ENCODE measurements at places on chromosomes 3 and 15. TPM values are rescaled to one million over a fixed set of nuclear protein-coding genes. Genes with fewer than 3 reads are reported as not detected.

ANAPC13 gene
- total RNA-seq, result 80.5 TPM

DNA sequence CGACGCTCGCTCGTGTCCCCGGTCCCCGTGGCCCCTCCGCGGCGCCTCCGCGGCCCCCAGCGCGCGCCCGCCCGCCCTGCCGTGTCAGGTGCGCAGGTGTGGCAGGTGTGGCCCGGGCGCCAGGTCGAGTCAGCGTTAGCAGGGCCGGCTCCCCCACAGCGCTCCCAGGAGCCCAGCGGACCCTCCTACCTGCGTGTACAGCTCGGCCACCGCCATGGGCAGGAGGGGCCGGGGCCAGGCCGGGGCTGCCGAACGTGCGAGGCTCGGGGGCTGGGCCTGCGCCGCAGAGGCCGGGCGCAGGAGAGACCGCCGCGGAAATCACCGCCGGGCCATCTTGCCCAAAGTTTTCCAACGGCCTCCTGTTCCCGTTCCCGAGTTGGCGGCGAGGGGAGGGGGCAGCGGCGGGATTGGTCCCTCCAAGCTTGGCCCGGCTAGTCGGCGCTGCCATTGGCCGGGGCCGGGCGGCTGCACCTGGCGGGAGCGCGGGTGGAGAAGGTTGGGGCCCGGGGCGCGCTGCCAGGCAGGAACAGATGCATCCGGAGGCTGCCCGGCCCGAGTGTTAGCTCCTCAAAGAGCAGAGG is at the start of gene MYO5C:
MYO5C (minus strand) TSS at position 384 of the 581 bp plus-strand sequence; CDS start at position 216, 168 bp downstream.
- DNase-seq, result no peak

GRCh38 chr3:56788521-56788920 is 13.2 kb downstream of the ARHGEF3 start:
- no peak for DNase-seq

DNA sequence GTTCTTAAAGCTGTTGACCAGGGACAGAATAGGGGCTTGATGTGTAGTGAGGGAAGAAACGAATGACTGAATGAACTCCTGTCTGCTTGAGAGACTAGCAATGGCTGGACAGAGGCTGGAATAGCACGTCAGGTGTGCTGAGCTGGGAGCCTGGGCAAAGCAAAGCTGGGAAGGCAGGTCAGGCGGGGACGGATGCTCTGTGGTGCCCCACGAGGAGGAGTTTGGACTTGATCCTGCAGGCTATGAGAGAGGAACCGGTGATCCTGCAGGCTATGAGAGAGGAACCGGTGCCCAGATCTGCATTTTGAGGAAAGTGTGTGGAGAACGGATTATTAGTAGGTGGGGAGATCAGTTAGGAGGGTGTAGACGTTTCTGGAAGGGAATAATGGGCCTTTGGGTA is 31.3 kb upstream of the PSTPIP1 start:
- no peak for DNase-seq

DNA sequence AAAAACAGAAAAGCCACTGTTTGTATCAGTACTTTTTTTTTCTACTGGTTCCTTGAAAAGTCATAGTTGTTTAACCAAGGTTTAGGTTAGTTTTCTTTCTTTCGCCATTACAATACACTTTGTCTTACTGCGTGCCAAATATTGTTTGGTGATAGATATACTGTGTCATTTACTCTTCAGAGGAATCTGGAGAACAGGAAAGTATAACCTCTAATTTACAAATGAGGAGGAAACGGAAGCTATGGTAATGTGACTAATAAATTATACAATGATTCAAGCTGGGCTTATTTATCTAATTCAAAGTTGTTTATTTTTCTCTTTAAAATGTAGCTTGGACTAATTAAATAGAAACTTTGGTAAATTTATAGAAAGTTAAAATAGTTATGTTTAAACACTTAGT is 96.2 kb upstream of the ROBO2 start:
- DNase-seq, result no peak

DNA sequence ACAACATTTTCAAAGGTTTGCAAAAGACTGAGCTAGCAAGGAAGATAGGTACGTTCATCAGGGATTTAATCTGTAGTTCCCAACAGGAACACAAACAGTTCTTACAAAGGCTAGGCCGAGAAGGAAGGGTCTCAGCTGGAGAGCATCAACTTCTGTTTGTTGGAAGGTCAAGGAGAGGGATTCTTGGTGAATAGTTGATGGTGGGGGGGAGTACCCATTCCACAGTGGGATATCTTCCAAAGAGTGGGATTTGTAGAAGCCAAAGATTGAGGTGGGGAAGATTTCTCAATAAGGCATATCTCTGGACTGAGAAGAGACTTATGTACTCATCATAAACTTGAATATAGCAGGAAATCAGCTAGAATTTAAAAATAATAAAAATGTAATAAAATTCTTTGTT is 231.8 kb downstream of the CHST2 start:
- no peak for DNase-seq

DNA sequence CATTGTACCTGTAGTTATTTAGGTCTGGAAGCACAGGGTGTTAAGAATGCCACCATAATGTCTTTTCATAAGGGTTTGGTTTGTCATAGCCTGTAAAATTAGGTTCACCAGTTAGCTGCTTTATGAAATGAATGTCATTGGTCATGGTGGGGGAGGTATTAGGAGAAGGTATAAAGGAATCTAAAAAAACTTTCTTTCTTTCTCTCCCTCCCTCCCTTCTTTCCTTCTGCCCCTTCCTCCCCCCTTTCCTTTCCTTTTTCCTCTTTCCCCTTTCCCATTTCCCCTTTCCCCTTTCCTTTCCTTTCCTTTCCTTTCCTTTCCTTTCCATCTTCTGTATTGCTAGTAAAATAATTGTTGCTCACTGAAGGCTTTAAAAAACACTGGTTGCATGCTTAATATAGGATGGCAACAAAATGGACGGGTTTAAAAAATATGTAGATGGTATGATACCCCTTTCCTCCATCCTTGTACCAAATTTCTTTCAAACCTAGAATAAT is 9.6 kb downstream of the ATP2C1 start:
- DNase-seq, result no peak

EXD1 gene
- total RNA-seq, result not detected

- DNase-seq, result no peak
Observed at GRCh38 chr3:120072867-120073525, 21.3 kb downstream of the GSK3B start.

GRCh38 chr15:36970522-36970921 is 129.8 kb downstream of the MEIS2 start:
- no peak for DNase-seq

DNA sequence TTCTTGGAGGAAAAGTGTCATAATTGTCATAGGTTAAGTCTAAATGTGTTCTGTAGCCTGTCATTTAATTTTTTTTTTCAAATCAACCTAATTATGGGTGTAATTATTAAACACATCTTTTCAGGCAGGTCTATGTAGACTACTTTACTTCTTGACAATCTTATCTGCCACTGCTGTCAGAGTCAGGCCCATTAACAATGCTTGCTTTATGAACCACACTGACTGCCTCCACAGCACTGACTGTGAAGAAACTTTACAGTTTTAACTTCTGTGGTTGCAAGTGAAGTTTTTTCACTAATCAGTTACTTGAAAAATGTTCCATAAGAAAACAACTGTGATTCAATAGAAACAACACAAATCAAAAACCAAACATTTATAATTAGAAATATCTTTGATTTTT is 407.8 kb downstream of the PLCL2 start:
- no peak for DNase-seq

All from epithelial cell of proximal tubule (primary cell).